Fibroblast of skin of left quadriceps (primary cell): ENCODE measurements at places on chromosomes 6 and 20.

DNA sequence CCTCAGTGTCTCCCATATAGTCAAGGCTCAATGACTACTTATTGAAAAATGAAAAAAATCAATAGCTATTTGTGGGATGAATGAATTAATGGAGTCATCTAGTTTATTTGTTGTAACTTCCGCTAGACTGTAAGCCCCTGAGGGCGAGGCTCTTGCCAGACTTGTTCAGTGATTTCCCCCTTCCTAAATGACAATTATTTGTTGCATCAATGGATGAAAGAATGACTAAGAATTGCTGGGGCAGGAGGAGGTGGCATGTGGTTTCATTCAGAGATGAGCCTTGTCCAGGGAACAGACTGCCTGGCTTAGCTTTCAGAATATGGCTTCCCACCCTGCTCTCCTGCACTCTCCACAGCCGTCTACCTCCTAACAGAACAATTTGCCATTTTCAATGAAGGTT lies 1.1 kb upstream of the PRELID3B start:
- no peak for DNase-seq

DNA sequence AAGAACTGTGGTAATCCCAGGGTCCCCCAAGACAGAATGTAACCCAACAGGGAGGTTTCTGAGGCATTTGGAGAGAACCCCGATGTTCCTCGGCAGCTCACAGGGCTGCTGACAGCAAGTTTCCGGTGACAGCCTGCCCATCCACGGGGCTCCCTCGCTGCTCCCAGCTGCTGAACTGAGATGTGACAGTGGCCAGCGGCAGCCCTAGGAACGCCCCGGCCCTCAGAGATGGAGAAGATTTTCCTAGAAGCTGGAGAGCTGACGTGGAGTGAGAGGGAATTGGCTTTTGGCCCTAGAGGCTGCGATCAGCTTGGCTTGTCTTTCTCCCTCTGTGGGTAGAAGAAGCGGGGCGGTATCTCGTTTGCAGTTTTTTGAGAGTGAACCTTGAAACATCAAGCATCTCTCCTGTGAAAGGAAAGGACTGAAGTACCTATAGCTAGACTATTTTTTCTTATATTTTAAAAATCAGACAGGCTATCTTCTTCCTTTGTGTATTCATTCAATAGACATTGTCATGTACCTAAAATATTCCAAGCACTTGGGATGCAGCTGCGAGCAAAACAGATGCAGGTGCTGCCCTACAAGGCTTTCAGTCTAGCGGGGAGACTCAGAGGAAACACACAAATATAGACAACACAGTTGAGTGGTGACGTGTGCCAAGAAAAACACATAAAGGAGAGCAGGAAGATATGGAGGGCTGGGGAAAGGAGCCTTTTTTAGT lies 28.4 kb upstream of the NFATC2 start:
- no peak for DNase-seq

- no peak for DNase-seq
Measured at GRCh38 chr6:158158123-158158522, 9.9 kb downstream of the SERAC1 start.

DNA sequence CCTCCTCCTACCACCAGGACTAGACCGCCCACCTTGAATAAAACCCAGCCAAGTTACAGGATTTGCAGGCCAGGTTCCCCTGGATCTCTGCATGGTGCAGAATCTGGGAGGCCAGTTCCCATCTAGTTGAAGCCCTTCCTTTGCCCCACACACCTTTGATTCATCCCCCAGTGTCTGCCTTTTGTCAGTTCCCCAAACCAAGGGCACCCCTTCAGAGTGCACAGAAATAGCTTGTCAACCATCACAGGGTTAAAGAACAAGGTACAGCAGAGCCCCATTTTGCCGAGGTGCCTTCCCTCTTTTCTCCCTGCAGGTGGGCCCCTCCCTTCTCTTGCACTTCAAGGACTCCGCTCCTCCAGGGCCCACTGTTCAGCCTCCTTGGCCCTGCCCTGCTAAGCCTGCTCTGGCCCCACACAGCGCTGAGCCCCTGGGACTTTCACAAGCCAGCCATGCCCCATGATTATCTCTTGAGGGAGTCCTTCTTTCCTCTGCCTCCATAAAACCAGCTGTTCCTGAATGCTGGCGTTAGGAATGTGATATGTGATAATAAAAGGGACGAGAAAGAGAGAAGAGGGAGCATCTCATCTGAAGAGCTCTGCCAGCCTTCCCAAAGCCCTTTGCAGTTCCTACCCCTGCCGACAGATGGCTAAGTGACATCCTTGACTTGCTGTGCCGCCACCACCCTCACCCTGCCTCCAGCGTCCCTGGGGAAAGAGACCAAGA lies 280.3 kb downstream of the CDC5L start:
- no peak for DNase-seq

GRCh38 chr20:33568378-33568777 lies 78.5 kb downstream of the CBFA2T2 start:
- no peak for DNase-seq

DNA sequence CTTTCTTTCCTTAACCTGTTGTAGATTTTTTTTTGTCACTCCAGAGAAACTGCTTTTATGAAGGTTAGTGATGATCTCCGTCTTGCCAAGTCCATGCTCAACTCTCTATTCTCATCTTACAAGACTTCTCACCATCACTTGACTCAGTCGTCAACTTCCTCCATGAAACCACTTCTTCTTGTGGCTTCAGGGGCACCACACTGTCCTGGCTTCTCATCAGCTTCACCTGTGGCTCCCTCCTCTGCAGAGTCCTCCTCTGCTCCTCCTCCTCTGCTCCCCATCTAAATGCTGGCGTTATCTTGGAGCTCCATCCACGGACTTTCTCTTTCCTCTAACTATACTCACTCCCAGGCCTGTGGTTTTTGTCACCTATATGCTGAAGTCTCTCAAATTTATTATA lies 187.5 kb downstream of the BACH2 start:
- no peak for DNase-seq

- no peak for DNase-seq
Measured at GRCh38 chr6:55469951-55470366, 109.0 kb downstream of the HMGCLL1 start.
